Nephron progenitor cell (in vitro differentiated cells): ENCODE measurements at places on chromosomes 6 and 20.

DNA sequence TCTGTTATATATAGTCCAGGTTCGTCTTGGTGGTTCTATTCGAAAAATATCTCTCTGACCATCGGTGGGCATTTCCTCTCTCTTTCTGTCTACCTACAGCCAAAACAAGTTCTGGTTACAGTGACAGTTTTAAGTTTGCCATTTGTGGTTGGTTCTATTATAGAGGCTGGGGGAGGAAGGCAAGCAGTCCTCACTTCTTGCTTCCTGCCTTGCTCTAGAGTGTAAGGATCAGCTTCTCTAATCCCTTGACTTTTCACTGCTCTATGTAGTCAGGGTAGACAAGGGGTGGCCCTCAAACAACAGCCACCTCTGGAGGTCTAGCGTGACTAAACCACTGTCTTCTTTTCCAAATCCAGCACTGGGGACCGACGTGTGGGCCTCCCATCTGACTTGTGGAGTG lies 16.1 kb downstream of the E2F3 start:
- DNase-seq = no peak

DNA sequence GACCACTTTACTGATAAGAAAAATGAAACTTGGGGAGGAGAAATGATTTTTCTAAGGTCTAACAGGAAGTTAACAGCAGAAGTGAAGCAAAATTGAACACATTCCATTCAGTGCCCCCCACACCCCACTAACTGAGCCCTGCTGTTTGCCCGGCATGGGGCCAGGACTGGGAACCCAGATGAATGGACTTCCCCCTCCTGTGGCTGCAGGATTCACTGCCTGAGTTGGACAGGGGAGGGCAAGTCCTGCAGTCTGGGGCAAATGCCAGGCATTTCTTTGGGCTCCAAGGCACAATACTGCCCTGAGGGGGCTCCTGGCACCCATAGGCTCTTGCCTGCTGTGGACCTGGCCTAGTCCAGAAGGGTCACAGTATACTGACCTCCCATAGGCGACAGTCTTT lies 28.3 kb downstream of the FYN start:
- DNase-seq = no peak

- DNase-seq = no peak
Observed at GRCh38 chr6:3312604-3313231, 54.0 kb downstream of the PSMG4 start.

- no peak for DNase-seq
Observed at GRCh38 chr6:40077315-40077714, 143.1 kb upstream of the MOCS1 start.

DNA sequence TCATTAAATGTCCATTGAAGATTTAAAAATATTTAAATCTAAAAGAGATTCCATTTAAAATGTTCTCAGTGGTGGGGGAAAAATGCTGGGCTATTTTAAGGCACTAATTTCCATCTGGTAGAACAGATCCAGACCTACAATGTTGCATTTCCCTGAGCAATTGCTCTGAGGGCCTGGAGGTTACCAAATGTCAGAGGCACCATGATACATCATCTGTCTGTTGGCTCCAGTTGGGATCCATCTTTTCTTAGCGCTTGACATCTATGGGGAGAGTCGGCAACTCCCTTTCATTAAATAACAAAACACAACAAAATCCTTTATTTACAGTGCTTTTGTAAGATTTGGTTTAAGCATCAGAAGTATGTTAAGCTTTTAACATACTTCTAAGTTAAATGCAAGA lies 224.5 kb downstream of the FOXC1 start:
- no peak for DNase-seq

DNA sequence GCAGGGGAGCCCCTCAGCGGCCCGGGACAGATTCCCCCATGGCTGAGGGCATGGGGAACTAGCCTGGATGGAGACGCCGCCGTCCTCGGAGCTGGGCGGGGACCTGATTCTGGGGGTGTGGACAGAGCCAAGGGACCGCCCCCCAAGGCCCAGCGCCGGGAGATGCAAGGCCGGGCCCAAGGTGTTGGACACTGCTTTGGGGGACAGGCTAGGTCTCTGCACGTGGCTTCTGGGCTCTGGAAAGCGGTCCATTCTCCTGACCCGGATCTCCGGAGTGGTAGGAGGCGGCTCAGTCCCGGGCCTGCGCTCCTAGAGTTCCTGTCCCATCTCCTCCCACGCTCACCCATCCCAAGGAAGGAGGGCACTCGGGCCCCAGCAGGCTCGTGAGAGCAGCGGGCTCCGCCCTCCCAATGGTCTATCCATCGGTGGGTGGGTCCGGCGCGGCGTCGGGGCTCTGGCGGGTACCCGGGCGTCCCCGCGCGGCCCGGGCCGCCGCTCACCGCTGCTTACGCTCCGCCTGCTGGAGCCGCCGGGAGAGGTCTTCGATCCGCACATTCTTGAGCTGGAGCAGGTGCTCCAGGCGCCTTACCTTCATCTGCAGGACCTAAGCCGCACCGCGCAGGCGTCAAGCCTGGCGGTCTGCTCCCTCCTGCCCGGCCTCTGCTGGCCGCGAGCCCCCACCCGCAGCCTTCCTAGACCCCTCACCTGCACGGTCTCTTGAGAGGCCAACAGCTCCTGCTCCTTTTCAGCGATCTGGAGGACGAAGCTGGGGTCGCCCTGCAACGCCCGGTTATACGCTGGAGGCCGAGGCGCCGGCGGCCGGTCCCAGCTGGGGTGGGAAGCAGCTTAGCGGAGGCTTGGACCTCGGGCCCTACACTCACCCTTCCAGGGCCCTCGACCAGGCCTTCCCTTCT lies 3.3 kb downstream of the SPEF1 start:
- DNase-seq = peak; percentile 68

GRCh38 chr20:16314320-16314719 lies 258.9 kb downstream of the KIF16B start:
- no peak for DNase-seq

GRCh38 chr6:49530141-49530776 lies 20.2 kb upstream of the C6orf141 start:
- DNase-seq = no peak

DNA sequence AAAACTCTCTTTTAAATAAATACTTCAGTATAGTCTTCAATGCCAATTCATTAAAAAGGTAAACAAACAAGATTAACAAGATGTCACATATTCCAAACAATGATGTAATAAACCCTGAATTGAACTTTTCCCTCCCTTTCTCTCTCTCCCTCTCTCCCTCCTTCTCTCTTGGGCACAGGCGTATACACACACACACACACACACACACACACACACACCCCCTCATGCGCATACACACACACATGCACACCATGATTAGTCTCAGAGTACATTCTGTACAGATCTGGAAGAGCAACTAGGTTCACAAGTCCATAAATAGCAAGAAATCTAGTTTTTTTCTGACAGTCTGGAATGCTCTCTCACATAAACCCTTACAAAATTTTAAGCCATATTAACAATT lies 128.3 kb downstream of the DST start:
- DNase-seq = no peak

- no peak for DNase-seq
Observed at GRCh38 chr20:52789716-52790115, 182.4 kb upstream of the TSHZ2 start.

GRCh38 chr6:53035549-53036213 lies 29.5 kb upstream of the FBXO9 start:
- DNase-seq = no peak

- DNase-seq = no peak
Observed at GRCh38 chr6:89436226-89436625, 3.3 kb downstream of the ANKRD6 start.

DNA sequence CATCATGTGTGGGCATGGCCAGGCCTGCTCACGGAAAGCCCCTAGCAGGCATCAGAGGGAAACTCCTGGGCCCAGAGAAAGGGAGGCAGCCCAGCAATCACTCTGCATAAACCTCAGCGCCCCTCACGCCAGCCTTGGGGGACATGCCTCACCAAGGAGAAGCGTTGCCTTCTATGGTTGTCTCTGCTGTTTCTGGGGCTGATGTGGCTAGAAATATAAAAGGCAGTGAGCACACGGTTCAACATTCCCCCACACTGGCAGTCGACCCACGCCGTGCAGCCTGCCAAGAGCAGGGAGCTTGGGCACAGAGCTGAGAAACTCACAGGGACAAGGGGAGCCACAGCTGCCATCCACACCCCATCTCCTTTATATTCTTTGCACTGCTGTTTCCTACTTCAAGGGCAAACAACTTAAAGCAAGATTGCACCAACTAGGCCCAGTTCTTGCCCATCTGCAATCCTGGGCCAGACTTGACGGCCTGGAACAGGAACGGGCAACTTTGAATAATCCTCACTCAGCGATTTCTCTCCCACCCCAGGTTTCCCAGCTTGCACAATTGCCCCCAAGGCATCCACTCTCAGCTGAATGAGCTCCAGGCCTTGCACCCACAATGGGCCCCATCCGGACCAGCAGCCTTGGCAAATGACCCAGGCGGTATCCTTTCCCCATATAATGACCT lies 35.5 kb upstream of the FOXC1 start:
- no peak for DNase-seq

GRCh38 chr6:5832668-5833067 lies 174.1 kb downstream of the NRN1 start:
- no peak for DNase-seq

- DNase-seq = no peak
Observed at GRCh38 chr6:159062564-159062945, 17.8 kb upstream of the TAGAP start.

DNA sequence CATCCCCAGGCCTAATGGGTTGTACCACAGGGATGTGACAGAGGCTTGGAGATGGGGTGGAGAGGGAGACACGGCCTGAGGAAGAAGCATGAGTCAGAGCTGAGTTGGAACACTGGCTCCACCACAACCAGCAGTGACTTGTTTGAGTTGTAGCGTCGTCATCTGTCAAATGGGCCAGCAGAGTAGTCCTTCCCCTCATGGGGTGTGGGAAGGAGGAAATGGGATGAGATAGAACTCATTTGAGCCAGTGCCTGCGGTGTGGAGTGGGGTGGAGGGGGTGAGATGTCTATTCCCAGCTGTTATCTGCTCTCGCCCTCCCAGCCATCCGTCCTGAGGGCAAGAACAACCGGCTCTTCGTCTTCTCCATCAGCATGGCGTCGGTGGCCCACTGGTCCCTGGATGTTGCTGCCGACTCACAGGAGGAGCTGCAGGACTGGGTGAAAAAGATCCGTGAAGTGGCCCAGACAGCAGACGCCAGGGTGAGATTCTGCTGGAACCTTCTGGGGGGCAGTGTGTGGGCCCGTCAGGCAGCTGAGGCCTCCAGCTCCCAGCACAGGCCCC lies 32.5 kb downstream of the PLCG1 start:
- no peak for DNase-seq

GRCh38 chr6:38352636-38353035 lies 287.1 kb downstream of the BTBD9 start:
- no peak for DNase-seq

GRCh38 chr6:79239536-79240168 lies 5.2 kb upstream of the HMGN3 start:
- DNase-seq = no peak

GRCh38 chr6:62904687-62905086 lies 306.6 kb upstream of the FKBP1C start:
- DNase-seq = no peak

DNA sequence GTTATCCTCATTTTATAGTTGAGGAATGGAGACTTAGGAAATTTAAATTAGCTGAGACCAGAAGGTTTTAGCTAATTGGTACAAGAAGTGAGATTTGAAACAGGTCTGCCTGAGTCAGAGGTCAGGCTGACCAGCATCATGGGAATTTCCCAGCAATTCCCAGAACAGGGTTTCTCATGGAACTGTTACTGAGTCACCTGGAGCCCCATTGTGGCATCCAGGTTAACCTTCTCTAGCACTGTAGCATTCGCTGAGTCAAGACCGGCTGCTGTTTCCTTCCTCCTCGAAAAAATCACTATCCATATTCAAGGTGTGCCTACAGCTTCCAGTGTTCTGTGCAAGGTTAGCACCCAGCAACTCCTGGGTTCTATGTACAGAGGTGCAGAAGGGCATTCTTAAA lies 238.0 kb upstream of the MAN1A1 start:
- no peak for DNase-seq

GRCh38 chr6:133756078-133756695 lies 132.7 kb upstream of the TCF21 start:
- no peak for DNase-seq

DNA sequence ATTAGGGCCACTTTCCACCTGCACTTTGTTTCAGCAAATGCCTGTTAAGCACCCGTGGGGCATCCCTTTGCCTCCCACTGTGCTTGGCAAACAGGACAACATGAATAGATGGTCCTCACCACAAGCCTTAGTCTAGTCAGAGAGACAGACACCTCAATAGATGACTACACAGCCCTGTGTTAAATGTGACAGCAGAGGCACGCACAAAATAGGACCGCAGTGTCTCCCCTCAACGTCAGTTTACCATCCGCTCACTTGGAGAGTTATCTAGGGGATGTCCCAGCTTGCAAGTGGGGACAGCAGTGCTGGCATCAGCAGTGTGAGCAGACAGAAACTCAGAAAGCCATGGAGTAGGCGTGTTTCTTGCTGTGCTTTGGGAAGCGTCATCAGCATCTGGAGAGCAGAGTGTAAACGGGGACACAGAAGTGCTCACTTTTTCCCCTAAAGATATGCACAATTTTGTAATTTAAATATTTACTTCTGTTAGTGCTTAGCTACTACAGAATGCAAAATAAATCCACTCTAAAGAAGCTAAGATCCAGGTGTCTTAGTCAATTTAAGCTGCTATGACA lies 66.0 kb upstream of the TXNDC5 start:
- DNase-seq = no peak

GRCh38 chr20:64065062-64065973 lies 2.3 kb downstream of the TCEA2 start:
- no peak for DNase-seq

GRCh38 chr20:32490942-32491763 lies 94.0 kb downstream of the NOL4L start:
- no peak for DNase-seq
